HFFc6 (cell line): ENCODE measurements at places on chromosomes 12 and 14. TPM values are rescaled to one million over a fixed set of nuclear protein-coding genes. Genes with fewer than 3 reads are reported as not detected.

GRCh38 chr12:15534874-15535273, 212.6 kb downstream of the PTPRO start:
- DNase-seq = peak; percentile 35

- DNase-seq = no peak
These were observed 2.0 kb downstream of the FERMT2 start for GRCh38 chr14:52948836-52949235.

DNA sequence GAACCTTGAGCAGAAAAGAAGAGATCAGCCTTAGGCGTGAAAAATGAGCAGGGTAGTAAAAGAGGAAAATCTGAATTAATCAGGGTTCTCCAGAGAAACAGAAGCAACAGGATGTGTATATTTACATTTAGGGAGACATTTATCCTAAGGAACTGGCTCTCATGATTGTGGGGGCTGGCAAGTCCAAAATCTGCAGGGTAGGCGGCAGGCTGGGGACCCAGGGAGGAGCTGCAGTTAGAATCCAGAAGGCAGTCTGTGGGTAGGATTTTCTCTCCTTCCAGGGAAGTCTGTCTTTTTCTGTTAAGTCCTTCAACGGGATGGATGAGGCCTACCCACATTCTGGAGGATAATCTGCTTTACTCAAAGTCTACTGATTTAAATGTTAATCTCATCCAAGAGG, 67.4 kb upstream of the OVCH1 start:
- DNase-seq = no peak

The ACRBP gene
- 0.21 TPM in 1 of 2 replicates, not detected in the other for total RNA-seq

The DPPA3 gene
- not detected in 3 replicates for total RNA-seq

The ESR2 gene
- total RNA-seq = not detected in 3 replicates

The LUM gene
- total RNA-seq = 52.7 to 62.0 TPM (median 61.4 TPM) in 3 replicates
